ENCODE measurements at places on chromosomes 1 and 21. TPM values are rescaled to one million over a fixed set of nuclear protein-coding genes. Genes with fewer than 3 reads are reported as not detected.

DNA sequence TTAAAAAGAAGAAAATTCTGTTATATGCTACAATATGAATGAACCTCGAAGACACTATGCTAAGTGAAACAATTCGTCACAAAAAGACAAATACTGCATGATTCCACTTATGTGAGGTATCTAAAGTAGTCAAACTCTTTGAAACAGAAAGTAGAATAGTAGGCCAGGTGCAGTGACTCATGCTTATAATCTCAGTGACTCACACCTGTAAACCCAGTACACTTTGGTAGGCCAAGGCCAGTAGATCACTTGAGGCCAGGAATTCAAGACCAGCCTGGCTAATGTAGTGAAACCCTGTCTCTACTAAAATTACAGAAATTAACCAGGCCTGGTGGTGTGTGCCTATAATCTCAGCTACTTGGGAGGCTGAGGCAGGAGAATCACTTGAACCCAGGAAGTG is 25.7 kb downstream of the EPHA10 start:
- DNase-seq: no peak

DNA sequence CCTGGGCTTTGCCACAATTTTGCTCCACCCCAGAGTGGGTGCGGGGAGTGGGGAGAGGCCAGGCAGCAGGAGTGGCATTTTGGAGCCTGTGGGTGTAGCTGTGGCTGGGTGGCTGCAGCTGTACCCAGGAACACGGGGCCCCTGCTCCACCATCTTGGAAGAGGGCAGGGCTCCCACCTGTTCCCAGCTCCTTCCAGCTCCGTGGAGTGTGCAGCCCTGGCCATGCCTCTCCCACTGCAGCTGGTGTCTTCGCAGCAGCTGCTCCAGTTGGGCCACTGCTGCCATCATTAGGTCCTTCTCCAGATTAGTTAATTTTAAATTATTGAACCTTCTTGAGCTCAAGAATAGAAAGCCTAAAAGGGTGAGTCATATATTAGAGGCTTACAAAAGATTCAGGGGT is 17.6 kb downstream of the FAM20B start:
- DNase-seq: no peak

DNA sequence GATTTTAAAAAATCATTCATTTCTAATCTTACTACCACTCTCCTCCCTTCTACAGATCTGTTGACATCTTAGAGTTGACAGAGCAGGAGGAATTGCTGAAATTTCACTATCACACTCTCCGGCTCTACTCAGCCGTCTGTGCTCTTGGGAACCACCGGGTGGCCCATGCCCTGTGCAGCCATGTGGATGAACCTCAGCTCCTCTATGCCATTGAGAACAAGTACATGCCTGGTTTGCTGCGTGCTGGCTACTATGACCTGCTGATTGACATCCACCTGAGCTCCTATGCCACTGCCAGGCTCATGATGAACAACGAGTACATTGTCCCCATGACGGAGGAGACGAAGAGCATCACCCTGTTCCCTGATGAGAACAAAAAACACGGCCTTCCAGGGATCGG is 276.7 kb downstream of the ZP4 start:
- no peak for DNase-seq

GRCh38 chr1:19179597-19180264 is 30.3 kb downstream of the UBR4 start:
- DNase-seq: no peak

- peak; percentile 85 for DNase-seq
These were observed at the start of gene S100A11 for GRCh38 chr1:152036267-152037216. Gene S100A11, minus strand, starts transcription at chr1:152037004. Its CDS starts 89 bp downstream, at chr1:152036915.

DNA sequence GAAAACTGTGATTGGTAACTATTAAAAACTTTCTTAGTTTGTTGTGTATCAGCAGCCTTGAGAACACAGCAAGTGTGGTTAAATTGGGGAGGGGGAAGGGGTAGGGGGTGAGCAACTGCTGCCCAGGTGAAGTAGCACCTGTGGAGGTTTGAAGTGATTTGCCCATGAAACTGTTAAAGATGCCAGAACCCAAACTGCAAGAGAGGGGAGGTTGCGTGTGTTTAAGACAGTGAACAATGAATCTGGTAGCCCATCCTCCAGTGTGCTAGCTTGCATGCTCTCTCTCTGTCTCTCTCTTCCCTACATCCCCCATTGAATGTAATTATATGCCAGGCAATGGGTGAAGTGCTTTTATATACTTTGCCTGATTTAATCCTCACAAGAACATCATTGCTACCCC is 154.7 kb downstream of the RUNX1 start:
- no peak for DNase-seq

- DNase-seq: no peak
These were observed 36.4 kb downstream of the VANGL1 start for GRCh38 chr1:115678141-115678540.

DNA sequence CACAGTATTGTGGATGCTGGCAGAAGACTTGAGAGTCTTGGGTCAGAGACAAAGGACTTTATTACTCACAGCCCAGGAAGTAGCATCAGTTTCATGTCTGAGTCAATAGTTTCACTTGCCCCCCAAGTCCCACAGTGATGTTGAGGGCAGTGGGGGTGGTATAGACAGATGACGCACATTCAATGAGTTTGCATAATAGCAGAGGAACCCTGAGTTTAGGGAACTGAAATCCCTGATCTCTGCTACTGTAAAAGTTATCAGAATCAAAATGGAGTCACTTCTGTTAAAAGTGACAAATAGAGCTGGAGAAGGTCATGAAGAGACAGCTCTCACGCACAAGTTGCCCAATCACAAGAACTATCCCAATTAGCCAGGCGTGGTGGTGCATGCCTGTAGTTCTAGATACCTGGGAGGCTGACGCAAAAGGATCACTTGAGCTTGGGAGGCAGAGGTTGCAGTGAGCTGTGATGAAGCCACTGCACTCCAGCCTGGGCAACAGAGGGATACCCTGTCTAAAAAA is 11.5 kb upstream of the HCRTR1 start:
- DNase-seq: no peak

DNA sequence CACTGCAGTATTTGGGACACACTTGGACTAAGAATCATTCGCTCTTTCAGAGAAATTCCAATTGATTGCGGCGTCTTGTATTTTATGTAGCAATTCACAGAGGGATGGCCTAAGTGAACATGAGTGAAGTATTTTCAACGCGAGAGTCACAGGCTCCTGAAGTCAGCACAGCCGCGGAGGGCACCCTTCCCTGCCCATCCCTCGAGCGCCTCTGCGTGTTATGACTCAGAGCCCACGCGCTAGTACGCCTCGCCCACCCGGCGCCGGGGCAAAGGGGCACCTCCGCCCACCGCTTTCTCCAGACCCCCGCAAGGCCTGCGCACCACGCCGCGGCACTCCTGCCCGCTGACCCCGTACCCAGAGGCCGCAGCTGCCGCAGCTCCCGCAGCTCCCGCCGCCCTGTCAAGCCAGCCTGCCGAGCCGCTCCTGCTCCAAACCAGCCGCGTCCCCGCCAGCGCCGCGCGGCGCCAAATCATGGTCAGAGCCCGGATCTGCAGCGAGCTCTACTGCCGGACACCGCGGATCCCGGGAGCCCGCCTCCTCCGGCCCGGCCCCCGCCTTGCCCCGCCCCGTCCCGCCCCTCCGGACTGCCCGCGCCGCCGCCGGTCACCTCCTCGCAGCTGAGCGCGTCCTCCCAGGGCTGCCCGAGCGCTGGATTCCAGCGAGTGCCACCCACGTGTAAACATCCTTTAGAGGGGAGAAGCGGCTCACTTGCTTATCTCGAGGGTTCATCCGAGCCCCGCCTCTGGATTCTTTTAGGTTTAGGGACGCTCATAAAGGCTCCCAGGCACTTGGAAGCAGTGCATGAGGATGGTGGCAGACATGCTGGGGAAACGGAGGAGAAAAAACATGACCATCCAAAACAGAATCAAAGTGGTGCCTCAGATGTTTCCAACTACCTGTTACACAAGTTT is at the start of gene GLRX2:
Gene GLRX2, minus strand, starts transcription at position 508 of the 914 bp plus-strand sequence. Its CDS starts 32 bp downstream, at position 476.
- peak; percentile 87 for DNase-seq

- DNase-seq: no peak
These were observed 674.5 kb upstream of the CXADR start for GRCh38 chr21:16838331-16838730.

Gene GNAT2
- 0.16 TPM for total RNA-seq

Gene OPRD1
- 0.03 TPM for total RNA-seq

Gene C1orf115
- total RNA-seq: 2.5 TPM

Gene CD1E
- total RNA-seq: not detected

Gene TEDDM1
- total RNA-seq: not detected

Gene VWA5B1
- total RNA-seq: not detected
